ENCODE measurements at places on chromosomes 12 and 14.

- no peak for DNase-seq
Observed at GRCh38 chr12:106190581-106190980, 51.8 kb upstream of the NUAK1 start.

DNA sequence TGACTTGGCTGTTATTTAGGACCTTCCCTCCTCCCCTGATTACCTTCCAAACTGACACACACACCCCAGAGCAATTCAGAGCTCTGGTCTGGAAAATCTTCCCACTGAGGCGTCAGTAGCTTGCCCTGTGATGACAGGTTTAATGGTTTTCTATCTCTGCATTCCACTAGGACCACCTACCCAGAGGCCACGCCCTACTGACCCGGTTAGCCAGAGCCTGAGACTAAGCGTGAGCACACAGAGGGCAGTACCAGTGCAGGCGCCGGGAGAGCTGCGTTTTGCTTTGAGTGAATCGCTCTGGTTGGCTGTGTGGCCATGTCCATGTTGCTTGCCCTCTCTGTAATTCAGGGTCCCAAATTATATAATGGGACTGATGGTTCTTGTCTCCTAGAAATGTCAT is 36.2 kb upstream of the ATP2A2 start:
- DNase-seq, result no peak

GRCh38 chr14:93301821-93302447 is 30.9 kb downstream of the BTBD7 start:
- DNase-seq, result no peak

DNA sequence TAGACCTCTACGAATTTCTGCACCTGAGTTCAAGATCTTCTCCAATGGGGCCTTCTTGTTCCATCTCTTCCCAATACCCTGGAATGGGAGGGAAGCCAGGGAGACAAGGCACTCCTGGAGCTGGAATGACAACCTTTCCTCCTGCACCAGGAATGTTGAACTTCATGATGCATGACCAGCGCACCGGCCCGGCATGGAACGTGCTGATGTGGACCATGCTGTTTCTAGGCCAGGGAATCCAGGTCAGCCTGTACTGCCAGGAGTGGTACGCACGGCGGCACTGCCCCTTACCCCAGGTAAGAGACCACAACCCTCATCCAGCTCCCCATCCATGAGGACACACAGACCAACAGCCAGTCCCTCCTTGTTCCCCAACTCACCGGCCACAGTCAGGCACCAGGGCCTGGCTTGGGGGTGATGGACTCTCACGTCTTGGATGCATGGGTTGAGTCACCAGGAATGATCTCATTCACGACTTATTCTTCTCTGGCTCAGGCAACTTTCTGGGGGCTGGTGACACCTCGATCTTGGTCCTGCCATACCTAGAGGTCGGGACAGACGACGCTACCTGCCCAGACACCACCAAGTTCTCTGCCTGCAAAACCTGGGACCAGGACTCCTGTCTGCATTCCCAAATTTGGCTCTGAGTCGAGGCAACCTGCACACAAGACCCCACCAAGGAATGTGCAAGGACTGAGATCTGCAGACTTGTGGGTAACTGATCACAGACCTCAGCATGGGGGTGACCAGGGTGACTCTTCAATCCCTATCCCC is 20.5 kb downstream of the SOAT2 start:
- no peak for DNase-seq

DNA sequence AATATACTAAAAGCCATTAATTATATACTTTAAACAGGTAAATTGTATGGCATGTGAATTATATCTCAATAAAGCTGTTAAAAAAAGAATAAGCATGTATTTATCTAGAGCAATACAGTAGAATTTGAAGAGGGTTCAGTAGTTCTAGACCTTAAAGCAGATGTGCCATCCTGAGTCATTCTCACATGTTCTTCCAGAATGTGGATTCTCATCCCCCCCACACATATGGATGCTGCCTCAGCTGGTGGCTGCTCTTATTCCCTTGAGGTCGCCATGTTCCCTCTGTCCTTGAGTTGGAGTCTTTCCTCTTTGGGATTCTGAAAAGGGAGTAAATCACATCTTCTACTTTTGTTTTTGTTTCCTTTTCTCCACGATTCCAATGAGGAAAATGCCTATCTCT is 321.3 kb downstream of the AEBP2 start:
- no peak for DNase-seq

GRCh38 chr14:43640718-43641267 is 866.3 kb downstream of the FSCB start:
- DNase-seq, result no peak

DNA sequence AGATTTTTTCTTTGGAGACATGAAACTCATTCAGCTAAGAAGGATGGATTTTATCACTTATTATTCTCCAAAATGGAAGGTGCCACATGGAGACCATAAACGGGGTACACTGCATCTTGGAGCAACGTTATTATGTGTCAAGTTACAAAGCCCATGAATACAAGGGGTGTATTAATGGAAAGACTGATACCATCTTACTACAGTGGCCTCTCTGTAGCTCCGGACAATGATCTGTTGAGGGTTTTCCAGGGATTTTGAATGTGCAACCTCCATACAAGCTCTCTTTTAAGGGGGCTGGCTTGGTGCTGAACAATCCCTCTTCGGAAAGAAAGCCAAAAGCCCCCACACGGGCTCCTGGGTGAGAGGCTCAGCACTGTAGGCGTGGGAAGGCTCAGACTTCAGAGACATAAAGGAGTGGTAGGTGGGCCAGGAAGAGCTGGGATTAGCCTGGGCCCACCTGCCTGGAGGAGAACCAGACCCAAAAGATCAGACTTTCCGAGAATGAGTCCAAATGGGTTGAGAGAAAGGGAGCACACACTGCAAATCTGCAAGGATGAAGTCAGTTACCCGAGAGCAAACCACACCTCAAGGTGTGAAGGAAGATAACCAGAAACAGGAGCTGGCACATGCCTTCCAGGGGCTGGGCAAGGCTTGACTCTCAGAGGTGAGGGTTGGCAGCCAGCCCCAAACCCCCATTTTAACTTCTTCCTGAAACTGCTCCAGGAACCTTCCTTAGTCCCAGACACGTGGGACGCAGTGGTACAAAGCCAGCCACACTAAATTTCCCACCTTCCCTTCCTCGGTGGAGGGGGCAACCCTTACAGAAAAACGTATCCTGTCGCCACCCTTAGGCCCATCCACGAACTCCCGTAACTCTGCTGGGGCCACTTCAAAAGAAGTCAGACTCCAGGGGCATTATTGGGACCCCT is 1.5 kb downstream of the VPS37B start:
- DNase-seq, result no peak

DNA sequence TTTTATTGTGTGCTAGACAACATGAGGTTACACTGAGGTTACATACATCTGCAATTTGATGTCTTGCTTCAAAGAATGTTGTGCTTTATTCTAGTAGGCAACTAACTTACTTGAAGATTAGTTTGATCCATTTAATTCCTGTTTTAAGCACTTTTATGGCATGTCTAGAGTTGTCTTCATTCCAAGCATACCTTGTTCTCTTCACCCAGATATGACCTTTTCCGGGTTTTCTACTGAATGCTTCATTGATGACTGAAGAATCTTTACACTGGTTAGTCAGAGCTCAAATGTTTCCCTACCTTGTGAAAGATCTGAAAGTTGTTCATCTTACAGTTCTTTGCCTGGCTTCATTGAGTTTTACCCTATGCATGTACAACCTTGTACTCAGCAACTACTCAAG is 274.0 kb upstream of the KITLG start:
- no peak for DNase-seq

GRCh38 chr14:37932481-37932880 is 275.2 kb upstream of the SSTR1 start:
- no peak for DNase-seq

- DNase-seq, result no peak
Observed at GRCh38 chr14:93031505-93032315, 84.0 kb downstream of the ITPK1 start.

DNA sequence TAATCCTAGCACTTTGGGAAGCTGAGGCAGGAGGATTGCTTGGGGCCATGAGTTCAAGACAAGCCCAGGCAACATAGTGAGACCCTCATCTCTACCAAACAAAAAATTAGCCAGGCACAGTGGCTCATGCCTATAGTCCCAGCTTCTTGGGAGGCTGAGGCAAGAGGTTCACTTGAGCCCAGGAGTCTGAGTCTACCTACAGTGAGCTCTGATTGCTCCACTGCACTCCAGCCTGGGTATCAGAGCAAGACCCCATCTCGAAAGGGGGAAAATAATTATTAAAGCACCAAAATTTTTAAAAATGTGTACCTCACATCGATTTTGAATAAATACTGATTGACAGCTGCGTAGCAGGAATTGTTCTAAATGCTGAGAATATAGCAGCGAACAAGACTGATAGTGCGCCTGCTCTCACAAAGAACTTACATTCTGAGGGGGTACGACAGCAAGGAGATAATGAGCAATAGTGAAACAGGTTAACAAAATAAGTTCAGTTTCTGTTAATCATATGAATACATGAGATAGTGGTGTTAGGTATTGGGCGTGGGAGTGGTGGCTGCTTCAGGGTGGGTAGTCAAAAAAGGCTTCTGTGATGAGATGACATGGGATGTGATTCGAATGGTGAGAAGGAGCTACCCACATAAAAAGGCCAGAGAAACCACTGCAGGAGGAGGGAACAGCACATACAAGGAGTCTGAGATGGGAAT is 19.6 kb downstream of the HCFC2 start:
- peak; percentile 20 for DNase-seq

- no peak for DNase-seq
Observed at GRCh38 chr14:26132061-26132645, 465.7 kb downstream of the NOVA1 start.

DNA sequence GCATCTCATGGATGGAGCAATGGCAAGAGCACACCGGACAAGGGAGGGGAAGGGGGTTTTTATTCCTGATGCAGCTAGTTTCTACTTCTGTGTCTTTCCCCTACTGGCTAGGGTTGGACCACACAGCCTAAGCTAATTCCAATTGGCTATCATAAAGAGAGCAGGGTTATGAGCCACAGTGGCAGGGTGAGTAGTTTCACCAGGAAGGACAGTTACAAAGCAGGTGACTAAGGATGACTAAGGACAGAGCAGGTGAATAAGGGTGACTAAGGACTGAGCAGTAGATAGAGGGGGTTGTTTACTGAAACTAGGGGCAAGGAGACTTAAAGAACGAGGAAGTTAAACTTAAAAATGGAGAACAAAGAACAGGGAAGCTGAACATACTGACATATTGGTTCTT is 321.4 kb upstream of the SEL1L start:
- DNase-seq, result no peak

DNA sequence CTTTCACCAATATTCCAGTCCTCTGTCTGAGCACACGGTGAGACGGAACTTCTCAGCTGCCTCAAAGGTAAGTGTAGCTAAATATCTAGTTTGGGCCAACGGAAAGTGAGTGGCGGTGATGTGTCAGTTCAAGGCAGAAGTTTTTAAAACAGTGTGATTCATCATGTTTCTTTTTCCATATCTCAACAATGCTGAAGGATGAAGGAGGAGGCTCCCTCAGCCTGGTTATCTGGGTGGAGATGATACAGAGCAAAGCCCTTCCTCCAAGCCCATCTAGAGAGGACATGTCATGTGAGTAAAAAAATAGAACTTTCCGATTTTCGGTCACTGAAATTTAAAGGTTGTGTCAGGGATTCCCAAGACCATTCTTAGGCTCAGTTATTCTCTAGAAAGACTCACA is 13.1 kb upstream of the ANP32D start:
- DNase-seq, result no peak

GRCh38 chr14:79967453-79967852 is 243.9 kb downstream of the DIO2 start:
- DNase-seq, result no peak

Data from stimulated activated CD4-positive, alpha-beta T cell treated with anti-CD3 and anti-CD28 coated beads, TNF-alpha, amount 100 ng/mL, for 48 hours (primary cell).